ENCODE measurements at places on chromosomes 4 and X.

GRCh38 chr4:82515705-82516104 is 46.1 kb downstream of the TMEM150C start:
- no peak for DNase-seq

DNA sequence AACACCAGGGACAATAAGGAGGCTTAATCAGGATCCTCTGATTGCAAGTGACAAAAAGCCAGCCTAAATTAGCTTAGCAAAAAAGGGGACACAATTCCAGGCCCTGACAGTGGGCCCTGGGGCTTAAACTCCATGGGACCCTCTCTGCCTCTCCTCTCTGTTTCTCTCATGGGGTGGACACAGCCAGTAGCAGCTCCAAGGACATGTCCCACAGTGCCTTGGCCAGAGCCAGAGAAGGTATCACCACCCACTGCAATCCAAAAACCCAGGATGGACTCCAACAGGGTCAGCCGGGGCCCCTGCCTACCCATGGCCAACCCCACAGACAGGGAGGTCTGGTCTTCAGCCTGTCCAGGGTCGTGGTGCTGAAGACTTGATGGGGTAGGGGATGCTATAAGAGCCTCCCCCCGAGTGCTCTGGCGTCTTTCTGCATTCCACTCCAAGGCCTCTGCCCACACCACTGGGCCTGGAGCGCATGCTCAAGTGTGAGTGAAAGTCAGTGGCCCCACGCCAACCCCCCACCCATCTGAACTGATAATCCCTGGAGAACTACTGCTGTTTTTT is 19.7 kb upstream of the PPP2R2C start:
- no peak for DNase-seq

GRCh38 chr4:138010639-138011038 is 231.5 kb downstream of the SLC7A11 start:
- no peak for DNase-seq

- DNase-seq = no peak
Observed at GRCh38 chr4:52645300-52645699, 13.8 kb downstream of the USP46 start.

DNA sequence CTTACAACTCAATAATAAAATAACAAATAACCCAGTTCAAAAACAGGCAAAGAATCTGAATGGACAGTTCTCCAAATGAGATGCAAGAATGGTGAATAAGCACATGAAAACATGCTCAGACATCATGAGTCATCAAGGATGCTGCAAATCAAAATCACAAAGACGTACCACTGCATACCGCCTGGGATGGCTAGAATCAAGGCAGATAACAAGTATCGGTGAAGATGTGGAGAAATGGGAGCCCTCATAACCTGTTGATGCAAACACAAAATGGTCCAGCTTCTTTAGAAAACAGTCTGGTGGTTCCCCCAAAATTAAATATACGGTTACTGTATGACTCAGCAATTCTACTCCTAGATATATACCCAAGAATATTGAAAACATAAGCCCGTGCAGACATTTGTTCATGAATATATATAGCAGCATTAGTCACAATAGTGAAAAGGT is 32.5 kb downstream of the AKAP4 start:
- DNase-seq = no peak

GRCh38 chrX:68433981-68434299 is 645 bp upstream of the OPHN1 start:
- no peak for DNase-seq

DNA sequence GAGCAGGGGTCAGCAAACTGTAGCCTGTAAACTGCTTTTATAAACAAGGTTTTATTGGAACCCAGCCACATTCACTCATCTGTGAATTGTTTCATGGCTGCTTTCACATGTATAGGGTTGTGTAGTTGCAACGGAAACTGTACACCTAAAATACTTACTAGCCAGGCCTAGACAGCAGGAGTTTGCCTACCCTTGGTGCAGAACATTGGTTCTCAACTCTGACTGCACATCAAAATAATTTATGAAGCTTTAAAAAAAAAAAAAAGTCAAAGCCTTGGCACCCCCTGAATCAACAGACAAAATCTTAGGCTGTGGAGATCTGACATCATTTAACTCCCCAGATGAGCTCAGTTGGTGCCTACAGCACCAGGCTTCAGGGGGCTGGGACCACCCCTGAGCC is 27.8 kb downstream of the ADGRA3 start:
- no peak for DNase-seq

DNA sequence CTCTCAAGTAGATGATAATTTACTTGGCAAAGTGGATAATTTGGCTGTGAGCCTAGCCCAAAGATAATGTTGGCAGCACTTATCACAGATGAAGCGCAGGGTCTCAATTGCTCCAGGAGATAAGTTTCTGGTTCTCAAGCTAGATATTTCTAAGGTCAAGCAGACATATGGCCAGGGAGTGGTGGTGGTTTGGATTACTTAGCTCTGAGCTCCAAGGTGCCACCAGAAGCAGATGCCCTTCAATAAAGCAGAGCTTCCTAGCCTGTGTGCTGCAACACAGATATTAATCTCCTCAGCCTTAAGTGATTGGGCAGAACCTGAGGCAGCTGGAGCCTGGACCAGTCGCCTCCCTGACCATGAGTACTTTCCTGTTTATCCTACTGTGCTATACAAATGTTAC is 79.2 kb upstream of the NALF2 start:
- no peak for DNase-seq

DNA sequence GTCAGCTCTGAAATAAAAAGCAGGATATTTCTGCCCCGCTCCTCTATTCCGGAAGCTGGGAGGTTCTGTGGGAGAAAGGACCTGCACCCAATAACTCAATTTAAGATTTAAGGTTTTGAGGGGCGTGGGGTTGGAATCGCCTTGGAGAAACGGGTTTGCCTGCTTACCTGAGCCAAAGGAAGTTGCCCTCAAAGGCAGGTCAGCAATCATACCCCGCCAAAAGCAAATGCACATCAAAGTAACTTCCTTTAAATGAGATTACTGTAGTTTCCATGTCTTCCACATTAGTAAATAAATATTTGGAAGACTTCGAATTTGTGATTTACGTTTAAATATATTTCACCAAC is 978 bp upstream of the HS3ST1 start:
- no peak for DNase-seq

GRCh38 chr4:30789219-30789671 is 69.1 kb downstream of the PCDH7 start:
- DNase-seq = no peak

GRCh38 chr4:114754616-114755015 is 156.0 kb downstream of the UGT8 start:
- no peak for DNase-seq

GRCh38 chr4:5969777-5970176 is 48.5 kb downstream of the C4orf50 start:
- no peak for DNase-seq

DNA sequence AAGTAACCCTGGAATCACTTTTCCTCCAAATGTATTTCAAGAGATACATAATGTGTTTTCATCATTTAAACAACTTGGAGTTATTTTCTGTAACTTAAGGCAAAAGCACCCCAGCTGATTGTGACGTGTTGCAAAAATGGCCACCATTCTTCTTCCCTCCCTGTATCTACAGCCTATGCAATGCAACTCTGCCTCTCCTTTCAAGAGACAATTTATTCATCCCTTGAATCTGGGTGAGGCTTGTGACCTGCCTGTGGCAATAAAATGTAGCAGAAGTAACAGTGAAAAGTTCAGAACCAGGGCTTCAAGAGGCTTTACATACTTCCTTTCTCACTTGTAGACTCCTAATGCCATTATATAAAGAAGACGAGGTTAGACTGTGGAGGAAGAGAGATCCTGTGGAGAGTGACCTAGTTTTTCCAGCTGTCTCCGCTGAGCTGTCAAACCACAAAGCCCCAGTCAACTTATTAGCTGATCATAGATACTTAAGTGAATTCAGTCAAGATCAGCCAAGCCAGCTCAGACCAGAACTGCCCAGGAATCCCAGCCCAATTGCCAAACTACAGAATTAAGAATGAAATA is 81.0 kb upstream of the KLF3 start:
- no peak for DNase-seq

DNA sequence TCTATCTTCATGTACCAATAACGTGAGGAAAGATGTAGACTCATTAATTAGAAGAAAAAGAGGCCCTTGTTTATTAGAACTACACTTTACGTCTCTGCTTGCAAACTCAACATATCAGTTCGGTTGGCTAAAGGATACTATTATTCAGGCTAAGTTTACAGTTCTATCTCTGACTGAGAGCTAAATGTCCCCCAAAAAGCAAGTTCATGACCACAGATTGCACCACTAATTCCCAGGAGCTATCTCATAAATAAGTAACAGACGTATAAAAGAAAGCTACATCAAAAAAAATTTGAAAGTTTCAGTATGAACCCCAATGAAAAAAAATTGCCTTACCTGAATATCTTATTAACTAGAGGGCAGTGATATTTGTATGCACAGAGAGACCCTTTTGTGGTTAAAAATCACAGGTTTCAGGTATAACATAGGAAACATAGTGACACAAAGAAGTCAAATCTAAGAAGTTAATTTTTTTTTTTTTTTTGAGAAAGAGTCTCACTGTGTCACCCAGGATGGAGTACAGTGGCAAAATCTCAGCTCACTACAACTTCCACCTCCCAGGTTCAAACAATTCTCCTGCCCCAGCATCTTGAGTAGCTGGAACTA is 128.9 kb downstream of the MAB21L2 start:
- no peak for DNase-seq

DNA sequence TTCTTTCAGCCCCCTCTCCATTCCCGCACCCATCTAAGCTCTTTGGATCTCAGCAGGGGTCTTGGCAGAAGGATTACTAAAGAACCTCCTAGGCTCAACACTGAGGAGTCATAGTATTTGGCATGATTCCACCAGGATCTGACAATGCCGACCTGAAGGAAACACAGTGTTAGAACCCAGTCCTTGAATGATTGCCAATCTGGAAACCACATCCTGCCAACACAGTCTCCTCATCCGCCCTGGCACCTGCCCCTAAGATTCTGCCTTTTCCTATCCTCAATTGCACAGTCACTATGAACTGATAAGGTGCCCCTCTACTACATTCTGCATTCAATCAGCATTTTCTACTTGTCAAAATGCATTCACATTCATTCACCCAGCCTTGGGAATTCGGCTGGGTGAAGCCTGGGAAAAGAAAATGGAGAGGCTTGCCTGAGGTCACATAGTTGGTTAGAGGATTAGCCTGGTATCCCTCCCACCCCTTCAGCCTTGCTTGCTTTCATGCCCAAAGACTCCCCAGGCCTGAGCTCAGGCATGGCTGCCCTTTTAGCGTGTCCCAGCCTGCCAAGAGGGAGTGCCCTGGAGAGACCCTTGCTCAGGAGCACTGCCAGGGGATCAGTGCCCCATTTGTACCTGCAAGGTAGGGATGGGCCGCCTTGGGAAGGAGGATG is 2.2 kb upstream of the CLDN2 start:
- DNase-seq = no peak

GRCh38 chr4:135838889-135839288 is 1637.3 kb upstream of the PABPC4L start:
- no peak for DNase-seq

DNA sequence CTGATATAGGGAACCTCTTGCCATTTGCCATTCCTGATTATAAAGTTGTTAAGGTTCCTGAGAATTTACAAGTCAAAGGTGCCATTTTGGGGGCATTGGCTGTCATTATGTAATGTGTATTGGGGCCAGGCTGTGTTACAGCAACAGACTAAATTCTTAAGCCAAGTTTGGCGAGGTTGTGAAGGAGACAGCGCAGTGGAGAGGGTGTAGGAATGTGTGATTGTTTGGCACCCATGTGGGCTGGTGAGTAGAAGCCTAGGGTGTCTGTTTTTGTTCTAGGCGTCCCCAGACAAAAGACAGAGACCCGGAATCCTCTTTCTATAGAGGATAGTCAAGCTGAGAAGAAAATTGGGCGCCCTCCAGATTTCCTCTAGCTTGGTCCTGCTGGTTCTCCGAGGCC is 2535.3 kb downstream of the PCDH7 start:
- DNase-seq = no peak

- DNase-seq = no peak
Observed at GRCh38 chr4:3704669-3705068, 61.5 kb upstream of the ADRA2C start.

- no peak for DNase-seq
Observed at GRCh38 chrX:132272826-132273225, 53.6 kb upstream of the RAP2C start.

- DNase-seq = no peak
Observed at GRCh38 chr4:39029752-39030694, 2.2 kb downstream of the TMEM156 start.

DNA sequence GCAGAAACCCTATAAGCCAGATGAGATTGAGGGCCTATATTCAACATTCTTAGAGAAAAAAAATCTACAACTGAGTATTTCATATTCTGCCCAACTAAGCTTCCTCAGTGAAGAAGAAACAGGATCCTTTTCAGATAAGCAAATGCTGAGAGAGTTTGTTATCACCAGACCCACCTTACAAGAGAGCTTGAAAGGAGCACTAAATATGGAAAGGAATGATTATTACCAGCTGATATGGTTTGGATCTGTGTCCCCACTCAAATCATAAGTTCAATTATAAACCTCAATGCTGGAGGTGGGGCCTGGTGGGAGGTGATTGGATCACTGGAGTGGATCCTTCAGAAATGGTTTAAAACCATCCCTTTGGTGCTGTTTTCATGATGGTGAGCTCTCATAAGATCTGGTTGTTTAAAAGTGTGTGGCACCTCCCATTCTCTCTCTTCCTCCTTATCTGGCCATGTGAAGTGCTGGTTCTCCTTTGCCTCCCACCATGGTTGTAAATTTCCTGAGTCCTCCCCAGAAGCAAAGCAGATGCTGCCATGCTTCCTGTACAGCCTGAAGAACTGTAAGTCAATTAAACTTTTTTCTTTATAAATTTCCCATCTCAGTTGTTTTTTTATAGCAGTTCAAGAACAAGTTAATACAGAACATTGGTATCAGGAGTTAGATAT is 144.2 kb downstream of the MSN start:
- no peak for DNase-seq

DNA sequence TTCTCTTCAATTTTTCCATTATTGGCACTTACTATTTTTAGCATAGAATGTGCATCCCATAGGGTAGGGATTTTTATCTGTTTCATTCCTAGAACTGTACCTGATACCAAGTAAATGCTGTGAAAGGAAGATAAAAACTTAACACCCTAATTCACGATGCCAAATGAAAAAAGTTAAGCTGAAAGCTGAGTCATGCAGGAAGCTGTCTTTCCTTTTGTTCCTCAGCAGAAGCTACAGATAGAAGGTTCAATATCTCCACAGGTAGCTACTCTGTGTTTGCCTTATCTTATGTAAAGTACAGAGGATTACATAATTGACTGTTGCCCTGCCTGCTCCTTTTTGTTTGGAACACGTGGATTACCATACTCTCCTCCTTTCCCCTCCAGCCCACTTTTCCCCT is 77.0 kb downstream of the LRP2BP start:
- no peak for DNase-seq

DNA sequence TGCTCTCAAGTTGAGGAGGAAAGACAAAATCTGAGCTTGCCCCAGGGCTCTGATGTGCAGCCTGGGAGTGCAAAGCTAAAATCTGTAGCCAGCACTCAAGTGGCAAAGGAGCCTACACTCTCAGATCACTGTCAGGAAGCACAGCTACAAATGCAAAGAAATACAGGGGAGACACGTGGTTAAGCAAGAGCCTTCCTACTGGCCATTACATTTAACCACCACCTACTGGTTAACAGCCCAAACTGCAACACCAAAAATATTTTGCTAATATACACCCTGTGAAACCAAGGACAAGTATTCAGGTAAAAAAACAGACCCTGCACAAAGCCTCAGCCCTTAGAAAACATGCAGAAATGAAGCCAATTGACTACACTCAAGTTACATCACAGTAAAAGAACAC is 170.4 kb upstream of the FGF16 start:
- DNase-seq = no peak

Measured in activated B cell treated with CpG ODN at 0.5 μM for 24 hours (primary cell).